ENCODE measurements at places on chromosomes 5 and 9.

- DNase-seq = no peak
Observed at GRCh38 chr5:115333164-115333563, 36.7 kb upstream of the CCDC112 start.

DNA sequence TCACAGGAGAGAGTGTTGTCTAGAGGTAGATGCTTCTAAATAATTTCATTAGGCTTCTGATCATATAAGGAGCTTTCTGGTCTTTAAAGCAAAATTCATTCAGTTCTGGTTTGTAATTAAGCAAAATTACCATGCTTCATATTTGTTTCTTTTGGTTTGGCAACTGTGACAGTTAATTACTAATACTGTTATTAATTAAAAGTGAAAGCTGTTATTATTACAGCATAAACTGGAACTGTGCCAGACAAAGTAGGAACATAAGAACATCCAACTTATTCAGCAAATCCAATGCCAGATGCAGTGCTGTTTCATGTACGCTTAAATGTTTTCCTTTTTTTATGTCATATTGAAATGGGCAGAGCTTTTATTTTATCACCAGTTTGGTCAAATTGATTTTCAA, 70.4 kb upstream of the DAB2 start:
- no peak for DNase-seq

DNA sequence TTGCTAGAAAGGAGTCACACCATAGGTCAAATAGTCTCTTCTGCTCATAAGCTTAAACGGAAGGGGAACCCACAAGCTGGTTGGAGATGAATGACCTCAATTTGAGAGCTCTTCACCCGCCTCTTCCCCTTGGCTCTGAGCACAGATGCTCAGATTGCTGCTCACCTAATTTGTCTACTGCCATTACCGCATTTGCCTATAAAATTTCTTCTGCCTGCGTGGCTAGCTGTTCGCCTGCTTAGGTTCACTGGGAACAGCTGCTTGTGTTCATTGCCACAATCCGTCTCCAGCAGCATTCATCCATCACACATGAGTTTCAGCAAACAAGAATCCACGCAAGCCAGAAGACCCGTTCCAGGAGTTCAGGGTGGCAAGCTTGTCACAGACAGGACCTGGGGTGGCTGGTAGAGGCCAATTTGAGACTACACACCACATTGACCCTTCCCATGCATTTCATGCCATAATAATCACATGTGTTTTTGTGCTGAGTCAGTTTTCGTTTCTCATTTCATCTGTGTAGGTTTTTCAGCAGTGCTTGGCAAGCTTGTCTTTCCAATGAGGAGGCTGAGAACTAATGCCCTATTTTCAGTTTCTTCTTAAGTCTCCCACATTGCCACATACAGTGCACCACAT, 50.2 kb upstream of the DNAH5 start:
- DNase-seq = no peak

GRCh38 chr9:70407081-70407503, 7.4 kb downstream of the KLF9 start:
- no peak for DNase-seq

All from T-helper 2 cell (primary cell).